ENCODE measurements at places on chromosomes 11 and 22.

DNA sequence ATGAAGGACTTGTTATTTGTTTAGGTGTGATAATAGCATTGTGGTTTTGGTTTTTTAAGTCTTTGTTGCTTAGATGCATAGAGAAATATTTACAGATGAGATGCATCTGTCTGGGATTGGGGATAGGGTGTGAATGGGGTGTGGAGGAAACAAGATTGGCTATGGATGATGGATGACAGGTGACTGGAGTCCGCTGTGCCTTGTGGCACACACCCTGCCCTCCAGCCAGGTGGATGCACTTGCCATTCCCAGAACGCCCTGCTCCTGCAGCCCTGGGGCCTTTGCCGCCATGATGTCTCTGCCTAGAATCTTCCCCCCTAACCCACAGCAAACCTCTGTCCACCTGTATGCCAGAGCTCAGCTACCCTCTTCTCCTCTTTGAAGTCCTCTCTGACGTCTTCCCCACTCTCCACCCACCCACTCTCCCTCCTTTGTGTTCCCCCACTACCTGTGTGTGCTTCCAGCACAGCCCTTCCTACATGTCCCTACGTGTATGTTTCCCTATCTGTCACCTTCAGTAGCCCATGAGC, 54.7 kb downstream of the WNT11 start:
- no peak for DNase-seq

GRCh38 chr11:129910360-129910759, 15.0 kb upstream of the NFRKB start:
- DNase-seq, result no peak

DNA sequence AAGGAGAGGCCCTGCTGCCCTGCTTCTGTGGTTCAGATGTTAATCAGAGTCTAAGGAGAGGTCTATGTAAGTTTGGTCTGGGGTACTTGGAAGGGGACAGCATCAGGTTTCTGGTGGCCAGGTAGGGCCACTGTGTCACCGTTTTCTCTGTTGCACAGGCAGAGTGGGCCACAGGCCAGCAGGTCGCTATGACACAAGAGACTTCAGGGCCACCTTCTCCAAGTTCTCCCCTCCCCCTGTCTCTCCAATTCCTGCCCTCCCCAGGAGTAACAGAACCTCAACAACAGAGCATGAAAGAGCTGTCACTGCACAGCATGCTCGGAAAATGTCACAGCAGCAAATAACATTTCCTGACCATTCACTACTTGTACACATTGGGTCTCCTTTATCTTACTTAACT, 58.6 kb downstream of the MPPED2 start:
- DNase-seq, result no peak

DNA sequence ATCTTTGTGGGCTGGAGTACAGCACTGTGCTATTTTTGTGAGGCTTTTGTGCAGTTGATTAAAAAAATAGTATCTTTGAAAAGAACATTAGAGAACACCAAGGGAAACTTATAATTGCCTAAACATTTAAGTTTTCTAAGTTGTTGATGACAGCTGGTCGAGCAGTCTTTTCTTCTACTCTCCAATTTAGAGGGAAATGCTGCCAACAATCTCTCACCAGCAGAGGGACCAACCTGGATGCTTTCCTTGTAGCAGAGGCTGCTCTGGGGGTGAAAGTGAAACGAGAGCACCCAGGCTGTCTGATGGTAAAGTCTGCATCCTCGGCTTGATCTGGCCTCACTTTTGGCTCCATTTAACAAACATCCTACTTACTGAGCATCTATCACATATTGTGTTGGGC, 1286.5 kb upstream of the TENM4 start:
- no peak for DNase-seq

DNA sequence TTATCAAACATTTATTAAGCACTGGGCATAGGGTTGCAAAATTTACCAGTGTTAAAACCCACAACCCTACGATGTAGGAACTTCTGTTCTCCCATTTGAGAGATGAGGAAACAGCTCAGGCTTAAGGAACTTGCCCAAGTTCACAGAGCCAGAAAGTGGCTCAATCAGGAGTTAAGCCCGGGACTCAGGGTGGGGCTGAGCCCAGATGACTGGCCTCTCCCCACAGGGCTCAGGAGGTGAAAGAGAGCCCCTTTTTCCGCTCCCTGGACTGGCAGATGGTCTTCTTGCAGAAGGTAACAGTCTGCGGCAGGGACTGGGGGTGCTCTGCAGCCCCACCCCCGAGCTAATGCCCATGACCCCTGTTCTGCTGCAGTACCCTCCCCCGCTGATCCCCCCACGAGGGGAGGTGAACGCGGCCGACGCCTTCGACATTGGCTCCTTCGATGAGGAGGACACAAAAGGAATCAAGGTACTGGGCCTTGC, 5.6 kb upstream of the ANKRD13D start:
- no peak for DNase-seq

- DNase-seq, result no peak
Observed at GRCh38 chr22:45328822-45329529, 19.2 kb downstream of the FAM118A start.
